ENCODE measurements at places on chromosomes 2 and 18.

DNA sequence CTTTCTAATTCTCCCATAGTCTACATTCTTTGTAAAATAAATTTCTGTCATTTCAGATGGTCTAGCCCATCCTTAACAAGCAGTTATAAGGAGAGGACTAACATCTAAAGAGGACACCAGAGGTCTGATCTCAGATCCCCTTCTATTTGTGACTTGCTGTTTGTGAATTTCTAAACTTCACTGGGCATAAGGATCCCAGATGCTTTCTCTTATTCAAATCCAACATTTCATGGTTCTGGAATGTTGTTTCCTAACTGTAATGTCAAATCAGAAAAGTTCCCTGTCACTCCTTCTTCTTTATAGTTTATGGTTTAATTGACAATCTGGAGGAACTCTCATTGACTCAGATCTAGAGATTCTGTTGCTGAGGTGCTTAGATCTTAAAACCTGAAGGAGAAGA, 430.2 kb downstream of the MEIS1 start:
- no peak for DNase-seq

DNA sequence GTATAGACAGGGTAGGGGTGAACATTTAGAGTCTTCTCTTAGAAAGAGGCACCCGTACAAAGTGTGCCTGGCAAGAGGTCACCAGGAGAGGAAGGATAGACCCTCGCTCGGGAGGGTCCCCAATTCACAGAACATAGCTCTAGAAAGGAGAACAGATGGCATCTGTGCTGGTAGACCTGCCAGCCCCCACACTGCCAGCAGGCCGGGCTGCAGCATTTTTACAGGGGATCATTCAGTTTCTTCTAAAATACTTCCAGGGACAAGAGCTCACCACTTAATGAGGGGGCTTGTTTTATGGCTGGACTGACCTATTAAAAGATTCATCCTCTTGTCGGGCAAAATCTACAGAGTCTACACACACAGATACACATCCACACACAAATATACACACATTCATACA, 149.9 kb downstream of the SEPTIN10 start:
- DNase-seq = no peak

- DNase-seq = no peak
Observed at GRCh38 chr2:175457895-175458448, 276.5 kb upstream of the ATP5MC3 start.

- no peak for DNase-seq
Observed at GRCh38 chr2:9463698-9464034, 10.7 kb upstream of the IAH1 start.

DNA sequence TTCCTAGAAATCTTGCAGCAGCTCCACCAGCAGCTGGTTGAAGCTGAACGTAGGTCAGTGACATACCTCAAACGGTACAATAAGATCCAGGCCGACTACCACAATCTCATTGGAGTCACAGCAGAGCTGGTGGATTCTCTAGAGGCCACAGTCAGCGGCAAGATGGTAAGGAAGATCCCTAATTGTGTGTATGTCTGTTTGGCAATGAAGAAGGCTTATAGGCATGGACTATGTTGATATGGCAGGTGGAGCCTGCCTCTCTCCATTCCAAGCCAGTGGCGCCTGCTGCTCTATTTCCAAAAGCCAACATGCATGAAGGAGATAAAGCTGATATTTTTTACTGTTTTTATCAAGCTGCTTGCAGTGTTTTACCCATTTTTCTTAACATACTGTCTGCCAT, 36.8 kb downstream of the ARMC9 start:
- DNase-seq = no peak

GRCh38 chr18:62490967-62491695, 31.7 kb upstream of the ZCCHC2 start:
- DNase-seq = no peak

DNA sequence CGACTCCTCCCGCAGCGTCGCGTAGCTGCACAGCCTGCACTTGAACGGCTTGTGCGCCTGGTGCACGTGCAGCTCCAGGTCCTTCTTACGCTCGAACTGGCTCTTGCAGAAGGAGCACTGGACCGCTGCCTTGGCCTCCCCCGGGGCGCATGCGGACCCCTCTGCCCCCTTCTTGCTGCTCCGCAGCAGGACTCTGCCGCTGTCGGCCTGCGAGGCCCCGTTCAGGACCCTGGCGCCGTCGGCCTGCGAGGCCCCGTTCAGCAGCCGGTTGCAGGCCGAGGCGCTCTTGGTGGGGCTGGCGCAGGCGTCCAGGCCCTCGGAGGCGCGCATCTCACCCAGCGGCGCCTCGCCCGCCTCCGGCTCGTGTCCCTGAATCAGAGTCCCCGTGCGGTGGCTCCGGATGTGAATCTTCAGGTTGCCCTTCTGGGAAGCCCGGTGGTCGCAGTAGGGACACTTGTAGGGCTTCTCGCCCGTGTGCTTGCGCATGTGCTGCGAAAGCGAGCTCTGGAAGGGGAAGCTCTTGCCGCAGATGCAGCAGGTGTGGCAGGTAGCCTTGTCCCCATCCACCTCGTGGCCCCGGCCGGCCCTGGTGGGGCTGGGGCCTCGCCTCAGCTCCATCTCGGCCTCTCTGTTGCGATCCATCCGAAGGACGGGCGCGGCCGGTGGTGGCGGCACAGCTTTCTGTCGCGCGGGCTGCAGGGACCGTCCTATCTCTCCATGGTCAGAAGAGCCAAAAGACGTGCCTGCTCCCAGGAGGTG, 52.5 kb downstream of the ZNF516 start:
- no peak for DNase-seq

DNA sequence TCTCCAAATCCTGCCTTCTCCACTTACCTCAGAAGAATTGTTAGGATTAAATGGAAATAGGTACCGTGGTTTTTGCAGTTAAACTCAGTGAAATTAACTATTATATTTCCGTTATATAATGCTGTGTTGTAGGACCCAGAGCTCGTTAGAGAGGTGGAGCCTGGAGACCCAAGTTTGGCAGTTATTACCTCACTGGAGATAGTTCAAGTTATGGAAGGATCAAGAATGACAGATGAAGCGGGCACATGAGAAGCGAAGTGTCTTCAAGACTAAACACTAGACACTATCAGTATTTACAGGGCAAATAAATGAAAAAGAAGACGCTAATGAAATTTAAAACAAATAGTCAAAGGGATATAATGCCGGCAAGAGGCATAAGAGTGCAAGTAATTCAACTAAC, 866 bp downstream of the CWC22 start:
- no peak for DNase-seq

- DNase-seq = no peak
Observed at GRCh38 chr2:109046925-109047508, 58.0 kb upstream of the EDAR start.

DNA sequence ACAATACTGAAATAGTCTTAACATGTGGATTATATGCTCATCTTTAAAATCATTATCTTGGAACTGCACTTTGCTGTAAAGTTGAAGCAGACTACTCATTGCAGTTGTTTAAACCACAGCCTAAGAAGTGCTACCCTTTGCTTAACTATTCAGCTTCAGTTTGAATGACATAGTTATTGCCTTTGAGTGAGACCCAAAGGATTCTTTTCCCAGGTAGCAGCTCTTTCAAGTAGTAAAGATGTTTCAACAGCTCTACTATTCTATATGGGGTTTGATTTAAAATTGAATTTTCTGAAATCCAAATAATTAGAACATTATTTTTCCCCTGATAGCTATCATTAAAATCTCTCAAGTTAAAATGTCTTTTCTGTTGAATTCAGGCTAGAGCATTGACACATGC, 1.1 kb downstream of the SCG2 start:
- DNase-seq = no peak

- DNase-seq = no peak
Observed at GRCh38 chr2:165454905-165455304, 14.6 kb upstream of the CSRNP3 start.

GRCh38 chr2:179550214-179550613, 285.6 kb upstream of the SESTD1 start:
- DNase-seq = no peak

- no peak for DNase-seq
Observed at GRCh38 chr2:42775810-42776209, 11.9 kb upstream of the OXER1 start.

DNA sequence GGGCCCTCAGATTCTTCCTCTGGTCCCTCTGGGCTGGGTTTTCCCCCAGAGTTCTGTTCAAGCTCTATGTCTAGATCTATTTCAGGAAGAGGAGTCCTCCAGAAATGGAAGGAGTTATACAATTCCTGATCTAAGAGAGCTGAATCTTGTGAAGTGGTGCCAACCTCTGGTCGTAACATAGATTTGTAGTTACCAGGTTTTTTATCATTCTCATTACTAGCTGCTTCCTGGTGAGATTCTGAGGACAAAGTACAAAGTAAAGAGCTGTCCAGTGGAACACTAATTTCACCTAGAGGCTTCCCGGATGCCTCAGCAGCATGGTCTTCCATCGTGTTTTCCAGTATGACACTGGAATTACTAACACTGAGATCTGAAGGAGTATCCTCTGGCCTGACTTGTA, 44.1 kb downstream of the PPP4R1 start:
- no peak for DNase-seq

DNA sequence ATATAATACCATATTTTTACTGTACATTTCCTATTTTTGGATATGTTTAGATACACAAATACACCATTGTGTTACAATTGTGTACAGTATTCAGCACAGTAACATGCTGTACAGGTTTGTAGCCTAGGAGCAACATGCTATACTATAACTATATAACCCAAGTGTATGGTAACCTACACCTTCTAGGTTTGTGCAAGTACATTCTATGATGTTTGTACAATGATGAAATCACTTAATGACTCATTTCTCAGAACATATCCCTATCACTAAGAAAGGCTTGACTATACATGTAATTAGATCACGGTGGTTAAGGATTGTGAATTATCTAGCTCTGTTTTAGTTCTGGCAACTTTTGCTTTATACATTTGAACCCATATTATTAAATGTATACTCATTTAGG, 31.3 kb downstream of the NPHP1 start:
- DNase-seq = peak; percentile 7

DNA sequence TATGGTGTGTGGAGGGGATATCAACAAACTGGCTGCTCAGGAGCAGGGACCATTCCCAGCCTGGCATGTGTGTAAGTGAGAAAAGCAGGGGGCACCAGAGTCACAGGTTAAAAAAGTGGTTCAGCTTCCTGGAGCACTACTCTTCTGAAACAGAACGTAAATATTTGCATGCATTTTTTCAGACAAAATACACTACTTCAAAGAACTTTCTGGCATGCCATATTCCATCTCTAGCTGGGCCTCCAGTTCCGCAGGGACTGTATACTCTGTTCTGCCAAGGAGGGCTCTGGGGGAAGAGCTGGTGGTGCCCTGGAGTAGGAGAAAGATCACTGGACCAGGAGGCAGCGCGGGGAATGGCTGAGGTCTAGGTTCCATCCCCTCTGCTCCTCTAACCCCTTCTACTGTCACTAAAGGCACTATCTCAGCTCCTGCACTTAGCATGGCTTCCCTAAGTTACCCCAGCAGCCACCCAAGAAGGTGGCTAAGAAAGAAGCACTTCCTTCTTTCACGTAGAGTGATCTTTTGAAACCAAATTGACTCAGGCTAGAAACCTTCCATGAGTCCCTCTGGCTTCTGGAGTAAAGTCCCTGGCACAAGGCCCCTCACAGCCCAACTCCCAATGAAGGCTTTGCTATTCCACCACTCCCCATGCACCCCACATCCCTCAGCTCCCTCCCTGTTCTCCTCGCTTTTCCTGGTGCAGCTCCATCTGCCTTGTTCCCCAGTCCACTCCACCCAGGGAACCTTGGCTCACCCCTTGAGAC, 57.6 kb upstream of the CABLES1 start:
- no peak for DNase-seq

DNA sequence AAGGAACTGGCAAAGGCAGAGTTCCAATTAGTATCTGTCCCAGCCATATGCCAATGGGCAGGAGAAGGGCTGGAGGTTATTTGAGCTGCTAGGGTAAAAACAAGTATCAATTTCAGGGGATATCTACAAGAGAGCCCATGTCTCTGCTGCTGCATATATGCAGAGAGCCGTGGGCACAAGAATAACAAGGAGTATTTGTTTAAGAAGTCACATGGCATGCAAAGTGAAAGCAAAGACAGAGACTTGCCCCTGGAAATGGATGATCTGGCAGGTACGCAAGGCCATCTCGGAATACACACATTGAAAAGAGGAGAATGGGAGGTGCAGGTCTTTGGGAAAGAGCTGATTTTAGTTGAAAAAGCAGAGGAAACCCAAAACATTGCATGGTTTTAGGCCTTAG, 170.6 kb downstream of the EVA1A start:
- DNase-seq = no peak

GRCh38 chr2:143856978-143857377, 662.9 kb downstream of the ZEB2 start:
- DNase-seq = no peak

GRCh38 chr2:226600802-226601201, 198.8 kb downstream of the IRS1 start:
- no peak for DNase-seq

GRCh38 chr2:21263622-21264021, 139.9 kb downstream of the TDRD15 start:
- DNase-seq = no peak

- DNase-seq = no peak
Observed at GRCh38 chr18:42087876-42088275, 132.8 kb downstream of the PIK3C3 start.

DNA sequence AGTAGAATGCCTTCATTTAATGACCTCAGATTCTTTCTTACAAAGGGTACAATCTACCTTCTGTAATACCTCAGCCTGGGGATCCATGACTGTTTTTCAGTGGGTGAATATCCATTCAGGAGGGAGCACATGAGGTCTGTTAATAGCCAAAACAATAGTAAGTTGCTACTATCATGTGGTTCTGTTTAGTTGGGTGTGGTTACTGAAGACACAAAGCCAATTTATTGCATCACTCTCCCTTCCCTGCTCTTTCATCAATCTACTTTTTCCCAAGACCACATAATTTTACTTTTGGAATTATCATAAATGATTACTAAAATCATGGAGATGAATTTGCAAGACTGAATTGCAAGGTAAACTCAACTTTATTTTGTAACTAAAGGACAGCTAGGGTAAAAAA, 254.2 kb downstream of the GALNT13 start:
- no peak for DNase-seq

DNA sequence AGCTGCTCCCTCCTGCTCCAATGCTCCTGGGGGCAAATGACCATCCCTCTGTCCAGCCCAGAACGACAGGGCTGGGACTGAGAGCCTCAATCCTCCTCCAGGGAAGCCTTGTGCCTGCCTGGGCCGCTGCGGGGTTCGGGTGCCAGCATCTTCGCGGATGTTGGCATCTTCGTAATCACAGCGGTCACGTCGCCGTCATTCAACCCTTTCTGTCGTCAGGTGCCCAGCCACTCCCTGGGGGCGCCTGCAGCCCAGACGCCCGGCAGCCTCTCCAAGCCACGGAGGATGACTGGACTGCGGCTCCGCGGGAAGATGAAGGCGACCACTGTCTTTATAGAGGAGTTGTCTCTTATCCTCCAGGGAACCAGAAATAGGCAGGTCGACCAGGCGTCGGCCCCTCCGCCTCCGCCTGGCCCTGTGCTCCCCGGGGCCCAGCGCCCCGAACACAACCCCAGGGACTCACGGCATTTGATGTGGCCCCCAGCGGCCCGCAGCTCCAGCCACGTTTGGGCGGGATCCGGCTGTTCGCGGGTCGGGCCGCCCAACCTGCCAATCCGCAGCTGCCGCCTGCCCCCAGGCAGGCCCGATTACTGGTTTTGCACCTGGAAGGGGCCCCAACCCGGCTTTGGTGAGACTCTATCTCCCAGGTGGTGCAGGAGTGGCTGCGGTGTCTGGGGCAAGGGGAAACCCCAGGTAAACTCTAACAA, 113.9 kb downstream of the THNSL2 start:
- no peak for DNase-seq

GRCh38 chr2:170887496-170887895, 41.6 kb upstream of the GORASP2 start:
- DNase-seq = no peak
